ENCODE measurements at places on chromosomes 1 and 21.

- DNase-seq = no peak
Observed at GRCh38 chr1:16720351-16721223, 19.7 kb upstream of the RNU1-4 start.

- DNase-seq = peak; percentile 33
Observed at GRCh38 chr1:205791568-205792180, 16.4 kb upstream of the RAB29 start.

- no peak for DNase-seq
Observed at GRCh38 chr1:223261914-223262313, 102.1 kb downstream of the SUSD4 start.

DNA sequence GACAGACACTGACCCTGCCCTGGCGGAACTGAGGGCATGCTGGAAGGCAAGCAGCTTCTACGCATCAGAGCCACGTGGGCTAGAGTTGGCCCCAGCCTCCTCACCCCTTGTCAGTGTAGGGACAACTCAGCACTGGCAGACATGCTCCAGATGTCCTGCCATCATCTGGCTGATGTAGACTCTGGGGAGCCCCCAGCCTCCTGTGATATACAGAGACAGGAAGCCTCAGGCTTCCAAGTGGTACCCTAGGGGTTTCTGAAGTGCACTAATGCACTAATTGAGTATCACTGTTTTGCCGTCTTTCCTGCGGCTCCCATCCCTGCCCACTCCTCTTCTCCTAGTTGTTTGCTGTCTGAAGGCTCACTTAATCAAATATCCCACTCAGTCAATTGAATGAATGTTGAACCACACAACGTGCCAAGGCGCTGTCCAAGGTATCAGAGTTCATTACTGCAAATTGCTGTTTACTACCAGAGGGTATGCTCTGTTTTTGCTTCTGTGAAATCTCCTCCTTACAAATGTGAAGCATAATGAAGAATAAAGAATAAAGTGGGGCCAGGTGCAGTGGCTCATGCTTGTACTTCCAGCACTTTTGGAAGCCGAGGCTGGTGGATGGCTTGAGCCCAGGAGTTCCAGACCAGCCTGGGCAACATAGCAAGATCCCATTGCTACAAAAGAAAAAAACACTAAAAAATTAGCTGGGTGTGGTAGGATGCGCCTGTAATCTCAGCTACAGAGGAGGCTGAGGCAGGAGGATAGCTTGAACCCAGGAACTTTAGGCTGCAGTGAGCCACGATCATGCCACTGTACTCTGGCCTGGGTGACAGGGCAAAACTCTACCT lies 76.4 kb upstream of the ZBTB18 start:
- no peak for DNase-seq

DNA sequence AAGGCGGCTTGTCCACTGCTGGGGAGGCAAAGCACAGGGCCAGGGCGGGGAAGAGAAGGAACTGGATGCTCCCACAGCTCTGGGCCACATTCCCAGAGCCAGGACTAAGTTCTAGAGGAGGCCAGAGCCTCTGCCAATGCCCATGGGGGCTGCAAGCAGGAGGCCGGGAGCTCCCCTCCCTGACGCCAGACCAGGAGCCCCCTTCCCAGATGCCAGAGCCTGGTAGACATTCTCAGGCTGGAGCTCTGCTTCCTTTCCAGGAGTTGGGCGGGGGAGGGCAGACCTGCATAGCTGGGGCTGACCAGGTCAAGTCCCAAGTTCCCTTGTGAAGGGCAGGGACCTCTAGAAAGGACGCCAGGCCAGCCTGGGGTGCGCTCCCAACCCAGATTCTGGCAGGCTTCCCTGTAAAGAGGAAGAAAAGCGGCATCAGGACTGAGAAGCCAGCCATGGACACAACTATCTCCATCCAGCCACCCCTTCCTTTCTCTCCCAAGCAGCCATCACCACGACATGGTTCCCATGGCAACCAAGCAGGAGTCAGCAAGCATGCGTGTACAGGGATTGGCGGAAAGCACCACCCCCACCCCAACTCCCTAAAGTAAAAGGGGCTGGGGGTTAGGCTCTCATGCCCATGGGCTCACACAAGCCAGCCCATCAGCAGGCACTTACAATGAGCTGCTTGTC lies 13.4 kb downstream of the KIF21B start:
- DNase-seq = no peak
